ENCODE measurements at places on chromosomes 16 and 17.

GRCh38 chr16:20674684-20675487, 22.6 kb downstream of the ACSM1 start:
- no peak for DNase-seq

DNA sequence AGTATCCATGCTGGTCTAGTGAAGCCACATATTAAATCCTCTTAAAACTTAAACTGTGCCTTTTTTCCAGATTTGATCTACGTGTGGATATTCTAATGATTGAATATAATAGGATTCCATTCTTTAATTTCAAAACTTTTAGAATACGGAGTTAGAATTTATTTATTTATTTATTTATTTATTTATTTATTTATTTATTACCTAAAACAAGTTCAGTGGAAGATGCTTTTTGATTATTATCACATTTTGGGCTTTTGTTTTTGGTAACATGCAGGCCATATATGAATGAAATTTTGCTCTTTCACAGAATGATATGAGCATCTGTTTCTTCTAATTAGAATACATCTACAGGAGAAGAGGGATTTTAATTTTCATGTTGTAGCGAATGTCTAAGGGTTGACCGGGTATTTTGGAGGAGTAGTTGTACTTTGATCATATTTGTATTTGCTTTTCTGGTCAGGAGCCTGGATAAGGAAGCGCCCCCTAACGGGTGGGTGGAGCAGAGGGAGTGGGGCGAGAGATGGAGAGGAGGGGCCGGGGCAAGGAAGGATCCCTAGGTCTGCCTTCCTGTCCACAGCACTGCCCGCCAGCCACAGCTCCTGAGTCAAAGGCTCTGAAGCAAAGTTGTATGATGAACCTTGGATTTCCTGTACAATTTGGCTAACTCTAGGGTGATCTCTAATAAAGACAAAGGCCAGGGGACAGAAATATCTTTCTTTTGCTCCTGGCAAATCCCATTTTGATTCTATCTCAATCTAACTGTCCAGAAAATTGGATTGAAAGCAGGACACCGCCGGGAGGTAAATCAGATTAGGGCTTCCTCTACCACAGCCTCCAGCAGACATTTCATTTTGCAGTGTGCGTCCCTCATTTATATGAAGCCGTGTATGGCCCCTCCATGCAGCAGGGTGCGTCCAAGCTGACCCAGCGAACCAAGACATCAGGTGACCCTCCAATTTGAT, 149.1 kb downstream of the PRKCA start:
- DNase-seq: no peak

GRCh38 chr16:73714976-73715375, 581.6 kb upstream of the PSMD7 start:
- no peak for DNase-seq

DNA sequence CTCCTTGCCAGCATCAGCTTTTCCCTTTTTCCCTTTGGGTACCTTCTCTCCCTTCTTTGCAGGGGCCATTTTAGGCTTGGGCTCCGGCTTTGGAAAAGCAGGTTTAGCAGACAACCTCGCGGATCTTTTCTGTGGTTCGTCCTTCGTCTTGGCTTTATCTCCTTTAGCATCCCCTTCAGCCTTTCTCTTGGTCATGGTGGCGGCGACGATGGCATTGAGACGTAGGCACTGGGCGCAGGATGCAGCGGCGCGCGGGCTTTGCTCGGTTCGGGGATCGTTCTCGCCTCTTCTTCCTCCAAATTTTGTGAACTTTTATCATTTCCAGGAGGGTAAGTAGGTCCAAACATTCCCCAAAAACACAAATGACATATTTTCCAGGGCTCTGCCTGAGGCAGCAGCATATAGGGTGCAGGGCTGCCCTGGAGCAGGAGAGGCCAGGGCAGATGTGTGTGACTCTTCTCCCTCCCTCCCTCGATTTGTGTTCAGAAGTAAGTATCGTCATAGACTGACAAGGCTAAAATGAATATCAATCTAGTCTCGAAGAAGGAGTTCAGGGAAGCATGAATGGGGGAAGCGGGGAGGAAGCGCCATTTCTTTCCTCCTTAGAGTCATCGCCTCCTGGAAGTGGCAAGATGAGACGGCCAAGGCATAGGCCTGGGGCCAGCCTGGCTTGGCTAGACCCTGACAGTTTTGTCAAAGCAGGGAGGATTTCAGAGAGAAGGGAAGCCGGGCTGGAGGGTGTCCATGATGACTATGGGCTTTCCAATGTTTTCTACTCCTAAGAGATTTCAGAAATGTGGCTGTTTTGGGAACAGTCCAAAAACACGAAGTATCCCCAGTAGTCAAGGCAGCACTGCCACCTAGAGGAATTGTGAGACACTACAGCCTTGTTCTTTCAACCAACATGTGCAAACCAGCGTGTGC, 13.2 kb downstream of the CHCT1 start:
- DNase-seq: peak; percentile 55

GRCh38 chr16:89199241-89200123, 855 bp downstream of the SLC22A31 start:
- no peak for DNase-seq

DNA sequence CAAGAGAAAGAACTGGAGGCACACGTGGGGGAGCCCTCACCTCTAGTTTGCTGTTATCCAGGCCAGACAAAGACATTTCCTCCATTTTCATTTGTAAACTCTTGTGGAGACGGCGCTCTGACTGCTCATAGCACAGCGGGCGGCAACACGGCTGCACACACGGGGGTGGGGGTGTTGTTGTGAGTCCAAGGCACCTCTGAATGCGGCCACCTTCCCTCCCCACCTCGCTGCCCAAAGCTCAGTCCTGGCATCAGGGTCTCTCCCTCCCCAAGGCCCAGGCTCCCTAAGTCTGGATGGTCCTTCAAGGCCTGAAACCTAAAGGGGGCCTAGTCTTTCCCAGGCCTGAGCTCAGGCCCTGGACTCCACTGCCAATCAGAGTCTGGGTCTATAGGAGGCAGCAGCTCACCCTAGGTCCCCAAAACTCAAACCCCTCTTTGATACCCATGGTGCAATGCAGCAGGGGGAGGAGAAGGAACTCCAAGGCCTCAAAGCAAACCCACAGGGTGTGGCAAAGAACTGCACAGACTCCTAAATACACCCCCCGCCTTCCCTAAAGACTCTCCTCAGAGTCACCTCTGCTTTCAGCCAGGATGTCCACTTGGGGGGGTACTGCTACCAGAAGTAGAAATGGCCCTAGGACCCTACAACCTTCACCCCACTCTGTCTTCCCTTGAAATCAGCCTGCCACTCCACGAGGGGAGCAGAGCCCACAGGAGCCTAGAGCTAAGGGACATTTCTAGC, 1.5 kb downstream of the ATXN7L3 start:
- DNase-seq: no peak
